Osteoblast (primary cell): ENCODE measurements at places on chromosomes 16 and 17. TPM values are rescaled to one million over a fixed set of nuclear protein-coding genes. Genes with fewer than 3 reads are reported as not detected.
A peak's percentile ranks its signal among the peaks of the same experiment; 100 is the strongest.

Gene MGRN1
- total RNA-seq: 41.5 and 46.7 TPM in 2 replicates

Gene CRHR1
- total RNA-seq: not detected in 2 replicates

Gene C1QTNF8
- total RNA-seq: not detected in 2 replicates

Gene SLC16A13
- total RNA-seq: 1.2 and 1.4 TPM in 2 replicates

Gene ZNF597
- 2.9 TPM in 2 replicates for total RNA-seq

Gene FKBP10
- total RNA-seq: 387 and 396 TPM in 2 replicates

Gene GJC1
- 10.3 and 10.5 TPM in 2 replicates for total RNA-seq

Gene SLC6A2
- total RNA-seq: not detected in 2 replicates

Gene PRSS33
- not detected in 2 replicates for total RNA-seq

Gene CACNA1H
- total RNA-seq: under 0.01 TPM in 2 replicates

Gene EME1
- total RNA-seq: 0.59 and 0.72 TPM in 2 replicates

Gene ST6GALNAC1
- total RNA-seq: 0.72 TPM in 1 of 2 replicates, not detected in the other

Gene EARS2
- total RNA-seq: 26.8 and 32.6 TPM in 2 replicates

DNA sequence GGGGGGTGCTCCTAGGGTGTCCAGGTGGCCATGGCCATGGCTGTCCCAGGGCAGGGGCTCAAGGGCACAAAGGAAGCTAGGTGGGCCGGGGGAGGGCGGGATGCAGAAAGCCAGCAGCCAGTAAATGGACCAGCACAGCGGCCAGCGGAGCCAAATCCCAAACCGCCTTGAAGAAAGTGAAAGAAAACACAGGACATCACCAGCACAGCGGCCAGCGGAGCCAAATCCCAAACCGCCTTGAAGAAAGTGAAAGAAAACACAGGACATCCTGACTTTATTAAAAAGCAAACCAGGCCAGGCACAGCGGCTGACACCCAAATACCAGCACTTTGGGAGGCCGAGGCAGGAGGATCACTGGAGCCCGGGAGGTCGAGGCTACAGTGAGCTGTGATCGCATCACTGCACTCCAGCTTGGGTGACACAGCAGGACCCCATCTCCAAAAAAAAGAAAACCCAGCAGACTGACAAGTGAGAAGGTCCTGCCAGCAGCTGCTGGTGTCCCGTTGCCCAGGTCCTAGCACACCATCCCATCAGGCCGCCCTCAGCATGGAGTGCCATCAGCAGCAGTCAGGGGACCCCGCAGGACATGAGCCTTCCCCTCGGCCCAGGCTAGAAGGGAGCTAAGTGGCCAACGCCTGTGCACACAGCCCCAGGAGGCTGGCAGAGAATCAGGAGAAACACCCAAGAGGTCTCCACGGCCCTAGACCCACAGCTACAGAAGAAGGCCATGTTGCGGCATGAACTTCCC lies 17.0 kb downstream of the SLC38A10 start:
- DNase-seq: peak; percentile 91

DNA sequence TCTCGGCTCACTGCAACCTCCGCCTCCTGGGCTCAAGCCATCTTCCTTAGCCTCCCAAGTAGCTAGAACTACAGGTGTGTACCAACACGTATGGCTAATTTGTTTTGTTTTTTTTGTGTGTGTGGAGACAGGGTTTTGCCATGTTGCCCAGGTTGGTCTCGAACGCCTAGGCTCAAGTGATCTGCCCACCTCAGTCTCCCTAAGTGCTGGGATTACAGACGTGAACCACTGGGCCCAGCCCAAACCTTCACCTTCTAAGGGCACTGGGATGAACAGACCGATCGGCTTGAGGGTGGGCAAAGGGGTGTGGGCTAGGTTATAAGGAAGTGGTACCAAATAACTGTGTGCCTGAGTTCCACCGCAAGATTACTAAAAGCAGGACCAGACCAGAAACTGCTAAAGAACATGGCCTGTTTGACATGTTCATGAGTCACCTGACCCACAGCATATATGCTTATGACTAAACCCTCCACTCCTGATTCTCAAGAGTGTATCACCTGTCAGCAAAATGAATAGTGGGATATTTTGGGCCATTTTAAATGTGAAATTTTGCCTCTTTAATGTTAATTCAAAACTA lies 8.1 kb downstream of the TMEM97 start:
- DNase-seq: no peak

DNA sequence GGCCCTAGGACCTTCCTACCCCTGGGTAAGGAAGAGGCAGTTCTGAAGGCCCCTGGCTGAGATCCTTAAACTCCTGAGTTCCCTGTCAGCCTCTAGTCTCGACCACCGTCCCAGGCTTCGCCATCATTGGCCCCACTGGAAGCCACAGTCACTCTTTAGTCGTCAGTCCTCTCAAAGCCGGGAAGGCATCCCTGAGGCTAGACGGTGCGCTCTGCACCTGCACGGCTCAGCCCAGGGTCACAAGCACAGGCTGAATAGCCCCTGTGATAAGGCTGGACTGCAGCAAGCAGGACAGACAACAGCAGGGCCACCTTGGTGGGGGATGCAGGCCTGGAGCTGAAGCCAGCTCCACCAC lies 3.3 kb upstream of the HEXIM1 start:
- DNase-seq: no peak

GRCh38 chr17:47099451-47099986 lies 89.6 kb downstream of the CDC27 start:
- no peak for DNase-seq

- DNase-seq: peak; percentile 94
Observed at GRCh38 chr16:70738083-70738977, 52.5 kb upstream of the MTSS2 start.

DNA sequence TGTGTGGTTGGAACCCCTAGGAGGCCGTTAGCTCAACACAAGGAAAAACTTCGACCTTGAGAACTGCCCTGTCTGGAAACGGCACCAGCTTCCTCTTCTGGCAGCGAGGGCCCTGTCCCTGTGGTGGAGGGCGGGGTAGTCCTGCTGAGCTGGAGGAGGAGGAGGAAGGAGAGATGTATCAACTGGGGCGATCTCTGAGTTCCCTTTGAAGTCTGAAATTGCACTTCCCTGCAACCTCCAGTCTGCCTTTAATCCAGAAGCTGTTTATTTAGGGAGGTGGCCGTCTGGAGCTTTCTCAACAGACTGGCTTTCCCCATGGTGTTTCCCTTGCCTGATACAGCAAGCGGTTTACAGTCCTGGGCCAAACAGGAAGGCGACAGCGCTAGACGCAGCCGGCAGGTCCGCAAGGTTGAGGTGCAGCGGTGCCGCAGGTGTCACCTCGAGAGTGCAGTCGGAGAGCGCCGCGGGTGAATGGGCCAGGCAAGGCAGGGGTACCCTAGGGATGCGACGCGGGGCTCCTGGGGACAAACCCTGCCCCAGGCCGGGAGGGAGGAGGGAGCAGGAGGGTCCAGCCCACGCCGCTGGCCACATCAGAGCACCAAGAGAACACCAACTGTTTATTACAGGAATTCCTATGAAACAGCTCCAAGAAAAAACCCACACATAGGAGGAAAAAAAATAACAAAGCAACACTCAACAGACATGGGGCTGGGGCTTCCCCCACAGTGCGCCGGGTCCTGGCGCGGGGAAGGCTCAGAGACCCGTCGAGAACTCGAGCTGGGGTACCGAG lies 11.4 kb upstream of the MRPS23 start:
- peak; percentile 87 for DNase-seq

GRCh38 chr17:35448899-35449227 lies 297 bp upstream of the SLFN13 start:
- no peak for DNase-seq

- peak; percentile 98 for DNase-seq
Observed at GRCh38 chr16:3158510-3159314, 23.9 kb downstream of the ZNF213 start.

GRCh38 chr16:11602321-11602720 lies 15.6 kb upstream of the LITAF start:
- DNase-seq: no peak

DNA sequence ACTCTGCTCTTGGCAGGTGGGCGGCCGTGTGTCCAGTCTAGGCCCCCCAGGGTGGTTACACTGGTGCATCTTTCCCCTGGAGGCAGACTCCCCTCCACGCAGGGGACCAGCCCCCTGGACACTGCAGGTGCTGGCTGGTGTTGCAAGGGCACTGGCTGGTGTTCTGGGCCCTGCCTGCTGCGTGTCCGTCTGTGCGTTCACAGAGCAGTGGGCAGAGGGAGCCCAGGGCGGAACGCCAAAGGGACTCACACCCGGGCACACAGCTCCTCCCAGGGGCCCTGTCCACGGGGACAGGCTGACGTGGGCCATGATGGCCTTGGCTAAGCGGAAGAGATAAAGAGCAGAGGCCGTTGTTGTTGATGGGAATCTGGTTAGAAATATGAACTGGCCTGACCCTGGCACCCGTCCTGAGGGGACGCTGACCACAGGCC lies 27.3 kb downstream of the ACSF3 start:
- DNase-seq: peak; percentile 62

DNA sequence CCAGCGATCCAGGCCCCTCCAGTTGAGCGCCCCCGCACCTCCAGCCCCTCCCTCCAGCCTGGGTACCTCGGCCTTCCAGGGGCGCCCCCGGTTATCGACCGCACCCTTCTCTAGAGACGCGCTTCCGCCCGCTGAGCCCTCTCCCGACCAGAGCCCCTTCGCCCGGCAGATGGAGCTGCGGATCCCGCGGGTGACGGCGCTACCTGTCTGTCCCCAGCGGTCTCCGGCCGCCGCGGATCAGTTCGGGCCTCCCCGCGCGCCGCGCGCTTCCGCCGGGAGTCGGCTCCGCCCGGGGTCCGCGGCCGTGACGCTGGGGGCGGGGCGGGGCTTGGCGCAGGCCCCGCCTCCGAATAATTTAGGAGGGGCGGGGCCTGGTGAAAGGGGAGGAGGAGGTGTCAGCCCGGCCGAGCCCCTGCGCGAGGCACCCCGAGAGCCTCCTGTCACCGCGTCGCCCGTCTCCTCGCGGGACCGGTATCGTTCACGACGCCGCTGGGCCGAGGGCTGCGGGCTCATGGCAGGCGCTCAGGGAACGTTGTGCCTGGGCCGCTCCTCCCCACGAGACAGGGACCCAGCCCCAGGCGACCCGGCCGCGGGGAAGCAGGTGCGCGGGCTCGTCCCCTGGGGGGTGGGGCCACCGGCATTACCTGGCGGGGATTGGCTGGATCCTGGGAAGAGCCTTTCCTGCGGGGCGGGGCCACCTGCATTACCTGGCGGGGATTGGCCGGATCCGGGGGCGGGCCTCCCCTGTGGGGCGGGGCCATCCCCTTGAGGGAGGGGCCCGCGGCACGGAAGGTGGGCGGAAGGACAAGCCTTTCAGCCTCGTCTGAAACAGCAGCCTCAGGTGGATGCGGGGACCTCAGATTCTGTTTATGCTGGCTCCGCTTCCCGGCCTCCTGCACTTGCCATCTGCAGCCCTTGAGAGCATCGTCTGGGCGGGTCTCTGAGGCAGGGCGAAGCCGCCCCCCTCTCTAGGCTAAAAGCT lies at the start of gene SPATA2L:
TSS of gene SPATA2L (minus strand) at position 281 of the 982 bp plus-strand sequence. CDS start 473 bp downstream, outside the sequence.
- DNase-seq: peak; percentile 99

- DNase-seq: no peak
Observed at GRCh38 chr16:68907297-68907696, 64.0 kb downstream of the TANGO6 start.

DNA sequence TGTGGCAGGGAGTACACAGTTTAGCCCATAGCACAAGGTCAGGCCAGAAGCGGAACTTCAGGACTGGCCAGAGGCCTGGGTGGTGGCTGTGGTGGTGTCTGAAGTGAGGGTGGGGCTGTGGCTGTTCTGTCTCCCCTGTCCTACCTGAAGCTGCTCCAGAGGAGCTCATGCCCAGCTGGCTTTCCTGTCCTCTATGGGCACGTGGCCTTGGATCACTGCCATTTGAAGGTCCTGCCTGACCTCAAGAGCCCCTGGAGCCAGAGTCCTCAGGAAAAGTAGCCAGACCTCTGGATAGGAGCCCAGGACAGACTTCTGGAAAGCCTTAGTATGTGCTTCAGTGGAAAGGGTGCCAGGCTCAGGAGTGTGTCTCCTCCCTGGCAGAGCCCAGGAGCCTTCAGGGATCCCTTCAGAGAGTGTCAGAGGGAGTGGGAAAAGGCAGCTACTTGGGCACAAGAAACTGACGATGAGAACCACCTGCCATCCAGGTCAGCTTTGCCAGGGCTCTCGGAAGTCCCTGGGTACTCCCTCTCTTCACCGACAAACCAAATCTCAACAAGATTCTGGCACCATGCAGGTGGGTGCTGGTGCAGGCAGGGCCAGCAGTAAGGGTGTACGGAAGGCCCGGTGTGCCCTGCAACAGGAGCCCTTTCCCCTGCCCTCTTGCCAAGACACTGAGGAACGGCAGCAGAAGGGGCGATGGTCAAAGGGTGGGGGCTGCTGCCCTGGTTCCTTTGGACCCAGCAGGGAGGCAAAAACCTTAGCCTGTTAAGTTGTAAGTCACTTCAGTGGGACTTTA lies 153.7 kb downstream of the NTN1 start:
- DNase-seq: peak; percentile 26

GRCh38 chr16:82782715-82783251 lies 156.0 kb downstream of the CDH13 start:
- no peak for DNase-seq

- no peak for DNase-seq
Observed at GRCh38 chr17:6138761-6139446, 68.7 kb downstream of the WSCD1 start.

GRCh38 chr16:9787717-9788116 lies 394.5 kb downstream of the GRIN2A start:
- no peak for DNase-seq

- DNase-seq: no peak
Observed at GRCh38 chr16:1481906-1482835, 6.6 kb downstream of the PTX4 start.

GRCh38 chr17:14228903-14229302 lies 7.8 kb downstream of the CDRT15 start:
- peak; percentile 60 for DNase-seq

DNA sequence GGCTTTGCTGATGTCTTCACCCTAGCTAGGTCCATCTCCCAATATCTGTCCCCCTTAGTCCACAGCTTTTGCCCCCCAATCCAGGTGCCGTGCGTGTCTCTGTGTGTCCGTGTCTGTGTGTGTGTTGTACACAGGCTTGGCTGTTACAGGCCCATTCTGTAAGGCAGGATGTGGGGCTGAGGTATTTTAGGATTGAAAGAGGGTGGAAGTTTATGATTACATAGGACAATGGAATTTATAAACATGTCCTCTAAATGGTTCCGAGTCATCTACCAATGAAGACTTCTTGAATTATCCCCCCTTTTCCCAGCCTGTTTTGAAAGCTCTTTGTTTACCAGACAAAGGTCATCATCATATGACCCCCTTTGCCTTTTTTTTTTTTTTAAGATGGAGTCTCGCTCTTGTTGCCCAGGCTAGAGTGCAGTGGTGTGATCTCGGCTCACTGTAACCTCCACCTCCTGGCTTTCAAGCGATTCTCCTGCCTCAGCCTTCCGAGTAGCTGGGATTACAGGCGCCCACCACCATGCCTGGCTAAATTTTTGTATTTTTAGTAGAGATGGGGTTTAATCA lies 21.9 kb downstream of the ACE start:
- DNase-seq: peak; percentile 45

DNA sequence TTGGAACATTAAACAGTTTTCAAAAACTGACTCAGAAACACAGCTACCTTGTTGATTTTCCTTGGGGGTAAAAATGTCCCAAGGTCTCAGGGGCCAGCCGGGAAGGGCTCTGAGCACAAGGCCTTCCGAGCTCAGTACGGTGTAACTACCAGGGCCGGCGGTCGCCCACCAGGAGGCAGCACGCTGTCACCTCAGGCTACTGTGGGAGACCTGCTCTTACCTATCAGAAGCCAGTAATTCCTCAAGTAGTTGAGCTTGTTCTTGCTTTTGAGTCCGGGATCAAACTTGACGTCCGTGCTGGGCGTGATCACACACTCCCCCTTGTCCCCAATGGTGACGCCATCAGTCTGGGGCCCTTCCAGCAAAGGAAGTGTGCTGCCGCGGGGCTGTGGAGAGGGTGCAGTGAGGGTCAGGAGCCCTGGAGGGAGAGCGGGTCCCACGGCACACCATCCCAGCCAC lies 43.4 kb upstream of the ICAM2 start:
- DNase-seq: peak; percentile 56

GRCh38 chr17:17315142-17315821 lies 12.1 kb downstream of the NT5M start:
- DNase-seq: no peak
